ENCODE measurements at places on chromosomes 13 and 19.

- no peak for DNase-seq
Observed at GRCh38 chr13:31896427-31896826, 135.1 kb upstream of the FRY start.

DNA sequence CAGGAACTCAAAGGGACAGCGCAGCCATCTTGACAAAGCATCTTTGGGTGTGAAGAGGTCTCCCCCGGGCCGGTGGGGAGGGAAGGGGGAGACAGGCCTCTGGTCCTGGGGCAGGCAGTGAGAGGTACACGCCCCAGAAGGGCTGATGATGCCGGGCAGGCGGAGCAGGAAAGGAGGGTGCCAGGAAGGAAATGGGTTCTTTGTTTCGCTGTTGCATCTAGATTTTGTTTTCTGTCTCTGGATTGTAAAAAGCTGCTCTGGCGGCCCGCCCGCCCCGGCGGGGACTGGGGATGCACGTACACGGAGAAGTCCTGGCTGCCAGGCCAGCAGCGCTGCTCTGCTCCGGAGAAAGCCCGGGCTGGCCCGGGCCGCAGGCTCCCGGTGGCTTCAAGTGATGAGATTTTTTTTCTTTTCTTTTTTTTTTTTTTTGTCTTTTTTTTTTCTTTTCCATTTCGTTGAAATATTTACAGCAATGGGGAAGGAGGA is 13.2 kb upstream of the ASF1B start:
- DNase-seq: no peak

GRCh38 chr13:30576528-30576927 is 41.2 kb upstream of the USPL1 start:
- DNase-seq: no peak

- DNase-seq: no peak
Observed at GRCh38 chr13:29943273-29943672, 92.9 kb upstream of the UBL3 start.

- DNase-seq: no peak
Observed at GRCh38 chr13:76619631-76620030, 266.6 kb downstream of the KCTD12 start.

- no peak for DNase-seq
Observed at GRCh38 chr19:30634131-30634830, 262.1 kb downstream of the ZNF536 start.

- DNase-seq: peak; percentile 26
Observed at GRCh38 chr13:69912630-69913029, 195.0 kb upstream of the ATXN8OS start.

DNA sequence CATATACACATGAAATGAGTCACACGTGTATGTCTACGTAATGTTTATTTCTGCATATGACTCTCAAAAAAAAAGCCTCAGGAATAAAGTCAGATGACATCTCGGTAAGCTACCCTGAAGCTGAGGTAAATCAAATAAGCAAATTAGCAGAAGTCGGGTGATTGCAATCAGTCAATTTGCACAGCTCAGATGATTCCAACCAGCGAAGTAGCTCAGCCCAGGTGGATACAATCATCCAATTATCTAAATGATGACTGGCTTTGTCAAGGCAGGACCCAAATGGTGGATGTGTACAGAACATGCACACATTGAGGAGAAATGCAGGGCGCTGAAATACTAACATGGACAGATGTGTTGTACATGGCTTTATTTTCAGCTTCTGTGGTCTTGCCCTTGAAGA is 148.5 kb downstream of the ZNF486 start:
- DNase-seq: no peak

GRCh38 chr13:108987517-108987916 is 358.1 kb downstream of the MYO16 start:
- no peak for DNase-seq

DNA sequence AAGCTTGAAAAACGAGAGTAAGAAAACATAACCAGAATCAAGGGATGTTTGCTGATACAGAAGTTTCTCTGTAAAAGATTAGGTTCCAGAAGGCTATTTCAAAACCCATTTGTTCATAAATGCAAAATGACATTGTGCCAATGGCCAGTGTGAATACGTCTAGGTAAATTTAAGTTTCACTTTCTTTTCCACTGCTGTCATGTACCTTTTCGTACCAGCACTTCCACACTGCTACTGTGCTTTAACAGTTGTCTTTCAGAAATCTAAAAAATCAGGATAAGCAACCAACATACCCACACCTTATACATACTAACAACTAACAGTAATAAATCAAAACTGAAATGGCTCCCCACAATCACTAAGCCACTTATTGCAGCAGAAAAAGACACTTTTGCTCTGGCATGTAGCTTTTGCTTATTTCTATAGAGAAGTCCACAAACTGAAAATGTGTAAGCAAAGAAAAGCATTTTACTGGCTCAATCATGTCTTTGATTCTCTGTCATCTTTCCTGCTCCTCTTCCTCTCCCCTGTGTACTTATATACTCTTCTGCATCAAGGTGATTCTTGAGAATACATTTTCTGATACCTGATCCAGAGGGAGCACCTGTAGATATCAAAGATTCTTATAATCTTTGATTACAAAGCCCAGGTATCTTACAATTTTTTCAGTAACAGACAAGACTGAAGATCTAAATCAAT is 34.3 kb downstream of the ELF1 start:
- DNase-seq: no peak

- no peak for DNase-seq
Observed at GRCh38 chr19:48390188-48391099, 907 bp downstream of the KDELR1 start.

- DNase-seq: no peak
Observed at GRCh38 chr19:40035996-40036395, 20.0 kb downstream of the ZNF780B start.

DNA sequence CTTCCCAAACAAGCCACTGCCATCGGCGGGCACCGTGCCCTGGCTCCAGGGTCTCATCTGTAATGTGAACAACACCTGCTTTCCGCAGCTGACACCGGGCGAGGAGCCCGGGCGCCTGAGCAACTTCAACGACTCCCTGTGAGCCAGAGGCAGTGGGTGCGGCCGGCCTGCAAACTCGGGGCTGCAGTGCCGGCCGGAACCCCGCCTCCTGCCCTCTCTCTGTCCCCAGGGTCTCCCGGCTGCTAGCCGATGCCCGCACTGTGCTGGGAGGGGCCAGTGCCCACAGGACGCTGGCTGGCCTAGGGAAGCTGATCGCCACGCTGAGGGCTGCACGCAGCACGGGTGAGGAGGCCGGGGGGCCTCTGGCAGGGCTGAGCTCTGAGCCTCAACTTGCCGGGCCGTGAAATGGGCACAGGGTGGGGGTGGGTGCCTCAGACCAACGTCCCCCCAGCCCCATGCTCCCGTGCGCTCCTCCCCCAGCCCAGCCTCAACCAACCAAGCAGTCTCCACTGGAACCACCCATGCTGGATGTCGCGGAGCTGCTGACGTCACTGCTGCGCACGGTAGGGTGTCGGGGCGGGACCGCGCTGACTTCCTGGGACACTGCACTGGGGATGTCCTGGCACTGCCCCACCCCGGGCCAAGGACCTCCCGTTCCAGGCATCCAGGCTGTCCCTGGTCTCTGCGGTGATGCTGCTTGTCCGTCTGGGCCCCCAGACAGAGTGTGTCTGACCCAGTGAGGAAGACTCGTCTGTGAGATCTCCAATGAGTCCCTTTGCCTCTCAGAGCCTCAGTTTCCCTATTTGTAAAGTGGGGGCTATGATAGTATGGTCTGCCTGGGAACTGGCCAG is 2.2 kb downstream of the ABCA7 start:
- DNase-seq: no peak

GRCh38 chr13:112905619-112905989 is 63.4 kb upstream of the MCF2L start:
- no peak for DNase-seq

DNA sequence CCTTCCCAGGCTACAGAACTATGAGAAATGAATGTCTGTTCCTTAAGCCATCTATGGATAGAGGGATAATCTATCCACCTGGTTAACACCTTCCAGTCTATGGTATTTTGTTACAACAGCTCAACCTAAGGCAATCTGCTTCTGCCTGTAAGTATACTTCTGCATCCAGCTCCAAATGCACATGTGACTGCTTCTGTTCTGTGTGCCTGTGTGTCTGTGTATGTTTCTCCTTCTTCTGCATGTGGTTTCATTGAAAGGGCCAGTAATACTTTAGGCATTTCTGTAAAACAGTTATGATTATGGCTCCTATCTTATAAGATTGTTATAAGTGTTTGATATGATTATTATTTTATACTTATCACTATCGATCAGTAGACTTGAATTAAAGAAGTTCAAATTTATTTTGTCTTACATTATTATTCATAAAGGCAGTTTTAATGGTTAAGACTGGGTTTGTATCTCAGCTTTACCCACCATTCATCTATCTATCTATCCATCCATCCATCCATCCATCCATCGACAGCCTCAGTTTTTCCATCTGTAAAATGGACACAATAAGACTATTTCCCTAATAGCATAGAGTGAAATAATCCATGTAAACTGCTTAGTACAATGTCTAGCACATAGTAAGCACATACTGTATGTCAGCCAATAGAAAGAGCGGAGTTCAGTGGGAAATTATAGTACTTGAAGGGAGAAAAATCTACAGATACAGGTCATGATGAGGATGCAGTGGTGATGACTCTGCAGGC is 37.5 kb upstream of the TM9SF2 start:
- no peak for DNase-seq

DNA sequence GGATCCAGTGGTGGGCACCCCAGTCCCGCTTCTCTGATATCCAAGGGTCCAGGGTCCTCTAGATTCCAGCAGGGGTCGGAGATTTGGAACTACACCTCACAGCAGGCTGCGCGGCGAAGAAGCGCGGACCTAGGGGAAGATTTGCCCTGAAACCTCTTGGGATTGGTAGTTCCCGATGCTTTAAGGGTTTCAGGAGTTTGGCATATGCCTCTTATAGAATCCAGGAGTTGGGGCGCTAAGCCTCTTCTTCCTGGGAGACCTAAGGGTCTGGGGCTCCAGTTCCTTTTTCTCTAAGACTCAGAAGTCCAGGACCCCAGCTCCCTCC is 349 bp downstream of the BCL2L12 start:
- no peak for DNase-seq

GRCh38 chr13:106530171-106530851 is 5.2 kb downstream of the EFNB2 start:
- no peak for DNase-seq

- DNase-seq: no peak
Observed at GRCh38 chr13:96314974-96315373, 225.1 kb downstream of the HS6ST3 start.

DNA sequence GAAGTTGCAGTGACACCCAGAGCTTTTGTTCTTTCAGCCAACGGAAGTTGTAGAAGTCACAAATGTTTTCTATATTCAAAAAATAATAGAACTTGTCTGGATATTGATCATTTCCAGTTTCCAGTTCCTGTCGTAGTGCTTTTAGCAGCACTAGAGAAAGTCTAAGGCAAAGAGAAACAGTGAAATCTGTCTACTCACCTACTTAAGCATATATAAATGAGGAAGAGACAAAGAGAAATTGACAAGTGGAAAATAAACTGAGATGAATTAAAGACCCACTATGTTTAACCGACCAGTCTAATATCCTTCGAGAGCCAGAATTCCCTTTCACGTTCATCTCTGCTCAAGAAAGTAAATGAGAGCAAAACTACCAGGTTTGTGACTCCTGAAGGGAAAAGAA is 36.7 kb downstream of the DACH1 start:
- DNase-seq: no peak

DNA sequence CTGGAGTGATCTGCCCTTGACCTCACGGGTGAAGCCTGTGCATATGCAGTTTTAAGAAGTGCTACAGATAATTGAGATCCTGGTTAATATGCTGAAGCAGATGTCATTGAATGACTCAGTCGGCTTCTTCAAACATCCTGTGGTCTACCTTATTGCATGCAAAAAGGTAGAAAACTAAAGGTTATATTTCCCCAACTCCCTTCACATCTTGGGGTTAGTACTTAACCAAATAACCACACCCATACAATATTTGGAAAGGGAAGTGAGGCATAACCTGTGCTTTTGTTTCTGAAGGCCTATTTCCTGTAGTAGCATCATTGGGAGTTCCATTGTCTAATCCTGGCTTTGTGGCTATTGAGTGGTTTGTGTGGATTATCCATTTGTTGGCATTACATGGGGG is 58.3 kb downstream of the RAP2A start:
- DNase-seq: no peak

DNA sequence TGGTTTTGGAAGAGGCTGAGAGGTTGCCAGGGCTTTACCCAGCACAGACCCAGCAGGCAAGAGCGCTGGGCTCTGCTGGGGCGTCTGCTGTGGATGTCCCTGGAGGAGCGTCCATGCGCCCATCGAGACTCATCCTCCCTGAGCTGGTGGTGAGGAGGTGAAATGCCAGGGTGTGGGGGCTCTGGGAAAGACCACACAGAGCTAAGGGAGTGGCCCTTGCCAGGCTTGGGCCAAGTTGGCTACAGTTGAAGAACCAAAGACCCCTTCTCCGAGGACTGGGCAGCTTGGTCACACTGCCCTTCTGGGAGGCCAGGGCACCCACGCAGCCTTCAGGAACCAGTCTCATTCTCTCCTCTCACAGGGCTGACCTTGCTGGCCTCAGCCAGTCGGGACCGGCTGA is 24.6 kb upstream of the OVOL3 start:
- no peak for DNase-seq

GRCh38 chr19:48479686-48480085 is 10.5 kb downstream of the CYTH2 start:
- DNase-seq: no peak

DNA sequence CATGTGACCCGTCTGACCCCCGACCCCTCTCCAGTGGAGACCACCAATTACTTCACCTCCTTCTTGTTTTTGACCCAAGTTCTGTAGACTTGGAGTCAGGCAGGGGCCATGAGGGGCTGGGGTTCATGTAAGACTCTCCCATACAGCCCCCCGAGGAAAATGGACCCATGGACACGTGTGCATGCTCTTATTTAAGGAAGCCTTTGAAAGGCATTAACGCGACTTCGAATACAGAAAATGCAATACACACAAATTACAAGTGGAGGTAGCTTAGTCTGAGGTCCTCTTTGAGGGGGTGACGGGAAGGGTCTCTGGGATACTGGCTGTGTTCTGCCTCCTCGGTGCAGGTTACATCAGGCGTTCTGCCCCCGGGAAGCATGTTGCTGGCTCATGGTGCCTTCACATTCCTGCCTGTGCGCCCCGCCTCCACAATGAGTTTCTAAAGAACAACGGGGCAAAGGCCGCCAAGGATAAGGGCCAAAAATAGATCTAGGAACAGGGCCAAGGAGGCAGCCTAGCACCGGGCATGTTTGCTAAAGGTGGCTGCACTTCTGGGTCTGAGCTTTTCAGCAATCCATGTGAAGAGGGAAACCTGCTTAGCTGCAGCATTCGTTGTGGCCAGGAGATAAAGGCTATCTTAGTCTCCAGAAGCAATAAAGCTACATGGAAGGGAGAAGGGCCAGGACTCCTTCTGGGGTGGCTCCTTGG is 54.5 kb downstream of the RAB20 start:
- DNase-seq: no peak

GRCh38 chr13:55245005-55245644 is 1895.6 kb upstream of the PRR20A start:
- no peak for DNase-seq

DNA sequence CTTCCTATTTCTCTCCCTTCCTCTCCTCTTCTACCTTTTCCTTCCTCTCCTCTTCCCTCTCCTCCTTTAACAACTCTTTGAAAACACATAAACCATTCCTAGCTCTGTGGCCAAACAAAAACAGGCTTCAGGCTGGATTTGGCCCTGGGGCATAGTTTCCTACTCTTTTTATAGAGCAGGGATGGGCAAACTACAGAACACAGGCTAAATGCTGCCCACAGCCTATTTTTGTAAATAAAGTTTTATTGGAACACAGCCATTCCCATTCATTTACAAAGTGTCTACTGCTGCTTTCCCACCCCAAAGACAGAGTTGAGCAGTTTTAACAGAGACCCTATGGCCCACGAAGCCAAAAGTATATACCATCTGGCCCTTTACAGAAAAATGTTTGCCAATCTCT is 35.4 kb downstream of the LHFPL6 start:
- DNase-seq: no peak

All from NCI-H187 treated with DMSO at 0.1 percent for 48 hours (cell line).